ENCODE measurements at places on chromosomes 1 and 21. TPM values are rescaled to one million over a fixed set of nuclear protein-coding genes. Genes with fewer than 3 reads are reported as not detected.

The HRNR gene
- not detected for polyA plus RNA-seq

The NOS1AP gene
- polyA plus RNA-seq: 5.3 TPM

The FCRL2 gene
- not detected for polyA plus RNA-seq

The DISC1 gene
- 0.42 TPM for polyA plus RNA-seq

The DNALI1 gene
- 33.5 TPM for polyA plus RNA-seq

The TSPEAR gene
- not detected for polyA plus RNA-seq

The ATP1A4 gene
- polyA plus RNA-seq: not detected

The SYCP1 gene
- polyA plus RNA-seq: not detected

The SPRR1B gene
- not detected for polyA plus RNA-seq

All from neural cell (in vitro differentiated cells).